Daoy (cell line): ENCODE measurements at places on chromosomes 13 and 19.

DNA sequence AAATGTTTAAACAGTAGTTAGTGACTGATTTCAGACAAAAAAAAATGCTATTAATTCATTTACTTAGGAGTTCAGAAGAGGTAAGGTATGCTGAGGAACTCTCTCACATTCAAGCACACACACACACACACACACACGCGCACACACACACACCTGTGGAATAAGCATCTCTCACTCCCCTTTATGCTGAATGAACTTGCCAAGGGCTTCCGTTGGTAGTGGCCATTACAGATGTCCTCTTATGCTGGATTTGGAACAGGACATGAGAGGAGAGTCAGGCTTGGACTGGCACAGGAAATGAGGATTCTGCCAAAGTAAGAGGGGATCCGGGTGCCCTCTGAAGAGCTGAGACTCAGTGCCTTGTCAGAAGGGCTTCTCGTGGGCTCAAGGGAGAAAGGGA is 463.4 kb upstream of the MIR17HG start:
- no peak for DNase-seq

DNA sequence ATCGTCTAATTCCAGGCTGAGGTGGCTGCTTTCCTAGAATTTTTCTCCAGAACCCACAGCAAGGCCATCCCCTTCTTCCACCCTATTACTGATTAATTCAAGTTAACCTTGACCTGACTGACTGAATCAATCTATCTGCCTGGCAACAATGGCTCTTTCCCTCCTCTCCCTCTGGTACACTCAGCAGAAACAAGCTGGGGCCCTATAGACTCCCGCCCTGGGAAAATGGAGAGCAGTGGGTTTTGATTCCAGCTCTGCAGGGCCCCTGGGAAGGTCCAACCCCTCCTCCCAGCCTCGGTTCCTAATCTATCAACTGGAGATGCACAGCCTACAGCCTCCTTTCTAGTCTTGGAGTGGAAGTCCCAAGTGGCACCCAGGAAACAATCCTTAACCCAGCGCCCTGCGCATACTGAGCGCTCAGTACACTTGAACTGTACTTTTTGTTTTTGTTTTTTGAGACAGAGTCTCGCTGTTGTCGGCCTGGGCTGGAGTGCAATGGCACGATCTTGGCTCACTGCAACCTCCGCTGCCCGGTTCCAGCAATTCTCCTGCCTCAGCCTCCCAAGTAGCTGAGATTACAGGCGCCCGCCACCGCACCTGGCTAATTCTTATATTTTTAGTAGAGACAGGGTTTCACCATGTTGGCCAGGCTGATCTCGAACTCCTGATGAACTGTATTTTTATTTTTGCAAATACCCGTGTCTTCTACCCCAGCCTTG is 5.2 kb upstream of the C3 start:
- DNase-seq: no peak

DNA sequence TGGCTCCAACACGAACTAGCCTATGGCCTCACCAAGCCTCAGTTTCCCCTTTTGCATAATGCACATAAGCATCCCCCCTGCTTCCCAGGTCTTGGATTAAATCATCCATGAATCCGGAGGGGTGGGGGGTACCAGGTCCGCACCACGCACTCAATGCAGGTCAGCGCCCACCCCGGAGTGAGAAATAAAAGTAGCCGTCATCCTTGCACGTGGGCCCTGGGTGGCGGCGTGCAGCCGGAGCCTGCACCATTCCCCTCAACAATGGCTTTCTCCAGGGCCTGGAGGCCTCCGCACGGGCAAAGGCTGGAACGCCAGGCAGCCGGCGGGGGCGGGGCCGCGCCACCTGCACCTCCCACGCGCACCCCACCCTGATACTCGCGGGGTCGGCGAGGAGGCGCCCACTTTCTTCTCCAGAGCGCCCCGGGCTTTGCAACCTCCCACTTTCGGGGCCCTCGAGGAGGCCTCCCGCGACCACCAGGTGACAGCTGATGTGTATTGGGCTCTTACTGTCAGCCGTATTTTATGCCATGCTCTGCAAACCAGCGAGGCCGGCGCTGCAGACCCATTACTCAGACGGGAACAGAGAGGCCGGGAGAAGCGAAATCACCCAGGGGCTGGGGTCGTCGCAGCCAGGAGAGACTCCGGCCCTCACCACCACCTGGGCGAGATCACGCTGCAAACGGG is 767 bp upstream of the GADD45B start:
- peak; percentile 83 for DNase-seq

DNA sequence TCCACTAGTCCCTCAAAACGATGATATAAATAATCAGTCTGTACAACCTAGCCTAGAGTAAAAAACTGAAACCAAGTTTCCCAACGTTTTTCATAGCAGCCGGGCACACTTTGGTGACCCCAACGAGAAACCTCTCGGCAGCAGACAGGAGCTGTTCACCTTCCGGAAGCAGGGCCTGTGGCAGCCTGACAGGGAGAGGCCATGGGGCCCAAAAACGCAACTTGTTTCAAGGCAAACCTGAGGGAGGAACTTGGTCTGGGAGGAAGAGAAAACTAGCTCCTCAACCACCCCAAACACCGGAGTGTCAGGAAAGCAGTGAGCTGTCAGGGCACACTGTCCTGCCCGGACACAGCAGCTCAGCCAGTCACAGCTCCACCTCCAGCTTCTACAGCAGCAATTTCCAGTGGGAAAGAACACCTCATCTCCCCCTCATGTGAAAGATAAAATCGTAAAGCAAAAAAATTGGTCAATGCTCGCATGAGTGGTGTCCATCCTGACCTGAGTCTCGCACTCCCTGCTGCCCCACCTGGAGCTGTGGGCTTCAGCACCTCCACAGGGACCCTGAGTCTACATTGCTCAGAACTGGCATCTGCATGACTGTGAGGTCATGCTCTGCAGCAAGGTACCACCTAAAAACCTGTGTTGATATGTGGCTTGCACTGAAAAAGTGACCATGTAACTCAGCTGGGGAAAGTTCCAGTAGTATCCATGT is 40.6 kb upstream of the LATS2 start:
- DNase-seq: no peak

DNA sequence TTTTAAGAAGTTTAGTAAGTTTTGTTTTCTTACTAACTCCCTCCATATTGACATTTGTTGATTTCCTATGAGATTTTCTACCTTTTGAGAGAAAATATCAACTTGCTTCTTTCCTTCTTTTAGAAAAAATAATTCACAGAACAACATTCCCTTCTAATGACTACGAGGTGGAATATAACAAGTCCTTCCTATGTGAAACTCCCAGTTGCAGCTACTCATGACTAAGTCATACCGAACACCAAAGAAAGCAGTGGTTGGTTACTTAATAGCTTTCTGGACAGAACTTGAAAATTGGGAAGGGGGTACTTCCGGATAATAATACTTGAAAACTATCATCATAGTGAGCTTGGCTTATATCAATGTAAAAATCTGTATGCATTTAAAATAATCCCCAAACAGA is 144.8 kb downstream of the DACH1 start:
- DNase-seq: no peak
